ENCODE measurements at places on chromosomes 2 and 18.

DNA sequence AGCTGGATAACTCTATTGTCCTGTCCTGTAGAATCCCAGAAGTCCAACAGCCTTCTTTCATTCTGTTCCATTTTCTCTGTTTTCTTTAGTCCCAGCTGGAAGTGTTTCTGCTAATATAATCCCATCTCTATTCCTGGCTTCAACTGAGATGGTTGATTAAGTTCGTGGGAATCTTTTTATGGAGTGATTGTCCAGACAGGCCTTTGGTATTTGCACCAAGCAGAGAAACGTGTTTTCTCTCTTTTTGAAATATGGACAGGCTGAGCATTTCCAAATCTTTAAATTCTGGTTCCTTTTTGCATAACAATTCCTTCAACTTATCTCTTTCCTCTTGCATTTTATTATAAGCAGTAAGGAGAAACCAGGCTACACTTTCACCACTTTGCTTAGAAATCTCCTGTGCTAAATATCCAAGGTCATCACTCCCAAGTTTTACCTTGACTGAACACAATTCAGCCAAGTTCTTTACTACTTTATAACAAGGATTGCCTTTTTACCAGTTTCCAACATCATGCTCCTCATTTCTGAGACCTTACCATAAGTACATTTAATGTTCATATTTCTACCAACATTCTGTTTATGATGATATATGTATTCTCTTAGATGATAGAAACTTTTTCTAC lies 108.8 kb downstream of the ZFP36L2 start:
- H3K4me3 ChIP-seq = no peak overlapping the region
- H3K36me3 ChIP-seq = peaks cover 8% of the 10 kb centered on the region
- H3K27me3 ChIP-seq = peaks cover 4% of the 10 kb centered on the region
- peaks cover 44% of the 10 kb centered on the region for H3K4me1 ChIP-seq

DNA sequence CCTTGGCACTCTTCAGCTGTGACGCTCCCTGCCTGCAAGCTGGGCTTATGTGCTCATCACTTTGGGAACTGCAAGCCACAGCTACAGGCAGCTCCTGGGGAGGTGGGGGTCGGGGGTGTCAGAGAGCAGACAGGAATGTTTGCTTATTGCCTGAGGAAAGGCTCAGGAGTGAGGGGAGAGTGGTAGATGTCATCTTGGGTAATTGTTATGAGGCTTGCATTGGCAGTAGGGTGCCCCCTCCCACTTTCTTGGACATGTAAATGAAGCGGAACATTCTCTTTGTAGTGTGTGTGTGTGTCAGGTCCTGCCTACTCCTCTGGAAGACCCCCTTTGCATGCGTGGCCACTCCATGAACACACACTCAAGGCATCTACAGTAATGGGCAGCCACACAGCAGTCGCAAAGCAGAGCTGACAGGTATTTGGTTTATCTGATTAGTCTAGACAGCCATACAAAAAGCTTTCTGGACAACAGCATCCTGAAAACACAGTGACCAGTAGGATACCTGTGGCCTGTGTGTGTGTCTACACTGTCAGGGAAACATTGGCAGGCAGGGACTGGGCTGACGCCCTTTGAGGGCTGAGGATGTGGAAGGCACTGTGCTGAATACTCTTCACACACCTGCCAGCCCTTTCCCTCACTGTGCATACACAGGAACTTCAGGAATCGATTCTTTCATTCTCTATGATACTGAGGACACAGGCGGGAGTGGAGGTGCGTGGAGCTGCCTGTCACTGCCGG lies 17.1 kb upstream of the MC2R start:
- no peak overlapping the region for H3K27ac ChIP-seq
- no peaks in the 10 kb centered on the region for H3K4me1 ChIP-seq
- DNase-seq = no peak
- H3K36me3 ChIP-seq = no peaks in the 10 kb centered on the region
- no peak overlapping the region for H3K4me3 ChIP-seq

DNA sequence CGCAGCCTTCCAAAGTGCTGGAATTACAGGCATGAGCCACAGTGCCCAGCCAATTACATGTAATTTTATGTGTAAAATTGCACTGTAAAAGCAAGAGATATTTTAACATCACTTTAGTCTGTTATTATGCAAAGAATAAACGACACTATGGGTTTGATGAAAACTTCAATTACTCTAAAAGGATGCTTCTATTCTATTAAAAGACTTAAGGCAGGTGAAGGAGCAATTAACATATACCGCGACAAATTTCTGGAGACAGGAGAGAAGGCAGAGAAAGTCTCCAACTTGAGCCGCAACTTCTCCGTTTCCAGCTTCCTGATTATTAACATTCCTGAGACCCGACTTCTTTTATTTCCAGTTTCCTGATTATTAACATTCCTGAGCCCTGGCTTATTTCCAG lies 53.7 kb downstream of the FAM210A start:
- peaks cover 6% of the 10 kb centered on the region for H3K27me3 ChIP-seq
- H3K36me3 ChIP-seq = peaks cover 28% of the 10 kb centered on the region

GRCh38 chr2:141038341-141038740 lies 1092.5 kb downstream of the LRP1B start:
- no peaks in the 10 kb centered on the region for H3K4me1 ChIP-seq
- no peak overlapping the region for H3K27ac ChIP-seq
- H3K4me3 ChIP-seq = no peak overlapping the region
- H3K36me3 ChIP-seq = no peaks in the 10 kb centered on the region
- DNase-seq = no peak

- no peak overlapping the region for H3K4me3 ChIP-seq
- H3K4me1 ChIP-seq = no peaks in the 10 kb centered on the region
- H3K27ac ChIP-seq = no peak overlapping the region
- H3K36me3 ChIP-seq = no peaks in the 10 kb centered on the region
- DNase-seq = no peak
These were observed 60.9 kb downstream of the METTL4 start for GRCh38 chr18:2510416-2510815.

GRCh38 chr2:219445220-219445640 lies 10.6 kb downstream of the SPEG start:
- DNase-seq = no peak
- H3K36me3 ChIP-seq = peaks cover 8% of the 10 kb centered on the region
- no peak overlapping the region for H3K4me3 ChIP-seq
- peak overlapping the region; percentile 82 for H3K27ac ChIP-seq
- H3K27me3 ChIP-seq = peaks cover 19% of the 10 kb centered on the region
- peaks cover 26% of the 10 kb centered on the region for H3K4me1 ChIP-seq

DNA sequence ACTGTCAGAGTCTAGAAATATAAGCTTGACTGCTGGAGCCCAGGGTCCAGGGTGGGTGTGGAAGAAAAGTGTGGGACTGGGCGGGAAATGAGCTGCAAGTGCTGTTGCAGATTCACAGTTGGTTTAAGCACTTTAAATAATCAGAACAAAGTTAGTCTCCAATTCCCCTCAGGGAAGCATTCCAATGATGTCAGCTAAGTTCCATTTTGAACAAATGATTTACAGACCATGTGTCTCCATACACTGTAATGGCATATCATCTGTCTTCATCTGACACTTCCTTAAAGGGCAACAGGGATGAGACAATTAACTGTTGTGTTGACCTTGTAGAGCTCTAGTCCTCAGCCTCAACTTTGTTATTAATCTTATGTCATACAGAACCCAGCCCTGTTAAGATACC lies 31.5 kb upstream of the REG3A start:
- no peaks in the 10 kb centered on the region for H3K27me3 ChIP-seq
- no peak overlapping the region for H3K4me3 ChIP-seq
- no peak for DNase-seq
- no peak overlapping the region for H3K27ac ChIP-seq
- H3K4me1 ChIP-seq = no peaks in the 10 kb centered on the region
- H3K36me3 ChIP-seq = no peaks in the 10 kb centered on the region

DNA sequence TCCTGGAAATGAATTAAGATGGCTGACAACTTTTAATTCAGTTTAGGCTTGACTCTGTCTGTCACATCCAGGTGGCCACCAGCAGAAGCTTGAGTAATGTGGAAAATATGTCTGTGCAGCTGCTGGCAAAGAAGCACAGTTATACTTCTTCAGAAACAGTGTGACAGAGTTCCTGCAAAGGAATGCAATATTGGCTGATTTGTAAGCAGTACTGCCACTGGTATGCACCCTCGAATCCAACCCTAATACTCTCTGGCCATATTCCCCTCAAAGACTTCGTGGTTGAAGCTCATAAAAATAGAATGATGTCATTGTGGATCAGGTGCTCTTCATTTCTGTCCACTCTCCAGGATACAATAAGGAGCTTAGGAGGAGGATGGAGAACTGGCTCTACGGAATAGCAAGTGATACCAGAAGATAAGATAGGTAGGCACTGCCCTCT lies 86.2 kb downstream of the METTL8 start:
- no peaks in the 10 kb centered on the region for H3K36me3 ChIP-seq
- H3K27ac ChIP-seq = no peak overlapping the region
- H3K4me1 ChIP-seq = peaks cover 10% of the 10 kb centered on the region

DNA sequence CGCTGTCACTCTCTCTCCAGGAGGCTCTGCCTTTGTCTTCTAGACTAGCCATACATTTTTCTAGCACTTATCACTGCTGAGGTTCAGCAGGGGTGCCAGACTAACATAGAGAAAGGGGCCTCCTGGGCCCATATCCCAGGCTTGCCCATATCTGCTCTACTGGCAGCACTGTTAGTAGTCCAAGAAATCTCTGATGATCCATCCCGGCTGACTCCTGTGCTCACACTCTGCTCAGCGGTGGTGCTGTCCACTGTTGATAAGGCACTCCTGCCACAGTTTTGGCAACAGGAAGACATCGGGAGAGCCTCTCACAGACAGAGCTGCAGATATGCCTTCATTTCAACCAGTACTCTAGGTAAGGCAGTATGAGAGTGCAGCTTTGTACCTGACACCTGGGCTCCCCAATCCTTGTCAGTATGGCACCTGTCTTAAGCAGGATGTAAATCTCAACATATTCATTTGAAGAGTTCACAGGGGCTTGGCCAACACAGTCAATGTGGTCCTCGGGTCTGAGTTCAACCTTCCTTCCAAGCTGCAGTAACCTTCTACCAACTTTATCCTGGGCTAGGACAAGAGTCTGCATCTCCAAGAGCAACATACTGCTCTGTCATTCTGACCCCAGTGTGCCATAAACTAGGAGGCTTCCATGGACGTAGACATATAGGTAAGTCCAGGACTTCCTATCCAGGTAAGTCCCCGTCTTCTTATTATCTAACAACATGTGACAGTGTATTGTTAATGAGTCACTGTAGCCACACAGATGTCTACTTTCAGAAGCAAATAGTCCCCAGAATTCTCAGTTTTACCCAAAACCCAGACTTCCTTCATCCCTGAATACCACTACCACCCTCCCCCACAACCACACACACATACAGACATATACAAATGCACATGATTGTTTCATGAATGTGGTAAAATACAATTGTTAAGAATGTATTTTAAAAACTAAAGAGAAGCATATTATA lies 16.2 kb downstream of the KLF7 start:
- DNase-seq = no peak
- H3K4me3 ChIP-seq = peak overlapping the region; percentile 48
- H3K36me3 ChIP-seq = peaks cover 33% of the 10 kb centered on the region
- peaks cover 88% of the 10 kb centered on the region for H3K4me1 ChIP-seq
- peaks cover 6% of the 10 kb centered on the region for H3K27me3 ChIP-seq

- H3K27me3 ChIP-seq = peaks cover 2% of the 10 kb centered on the region
- H3K4me1 ChIP-seq = peaks cover 19% of the 10 kb centered on the region
- no peak for DNase-seq
- H3K27ac ChIP-seq = no peak overlapping the region
These were observed 4.0 kb upstream of the HNMT start for GRCh38 chr2:137960223-137960622.

- H3K4me3 ChIP-seq = no peak overlapping the region
- H3K27ac ChIP-seq = no peak overlapping the region
- no peaks in the 10 kb centered on the region for H3K27me3 ChIP-seq
- no peak for DNase-seq
- peaks cover 6% of the 10 kb centered on the region for H3K4me1 ChIP-seq
These were observed 153.4 kb downstream of the GPD2 start for GRCh38 chr2:156589381-156590079.

DNA sequence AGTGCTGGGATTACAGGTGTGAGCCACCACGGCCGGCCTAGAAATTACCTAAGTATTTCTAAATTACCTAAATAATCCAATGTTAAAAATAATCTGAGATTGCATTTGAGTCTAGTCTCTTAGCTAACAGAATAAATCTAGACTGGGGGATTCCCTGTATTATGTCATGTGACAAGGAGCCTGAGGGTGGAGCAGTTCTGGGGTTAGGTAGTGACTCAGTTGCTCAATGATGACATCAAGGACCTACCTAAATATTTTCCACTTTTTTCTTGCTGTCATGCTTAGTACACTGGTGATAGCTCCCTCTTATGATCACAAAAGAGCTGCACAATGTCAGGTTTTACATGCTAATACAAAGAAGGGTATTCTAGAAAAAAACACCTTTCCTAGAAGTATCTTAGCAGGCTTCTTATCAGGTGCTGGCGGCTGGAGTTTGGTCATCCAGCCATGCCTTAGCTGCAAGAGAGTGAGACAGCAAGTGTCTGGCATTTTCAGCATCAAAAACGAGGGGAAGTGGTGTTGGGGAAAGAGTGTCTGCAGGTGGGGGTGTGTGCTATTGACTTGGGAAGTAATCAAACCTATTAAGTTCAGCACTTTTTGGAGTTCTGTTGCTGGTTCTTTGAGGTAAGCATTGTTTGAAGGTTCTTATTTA lies 17.5 kb upstream of the CEP192 start:
- H3K27me3 ChIP-seq = peaks cover 6% of the 10 kb centered on the region
- H3K4me3 ChIP-seq = no peak overlapping the region
- no peaks in the 10 kb centered on the region for H3K4me1 ChIP-seq
- no peak for DNase-seq
- no peak overlapping the region for H3K27ac ChIP-seq
- peaks cover 42% of the 10 kb centered on the region for H3K36me3 ChIP-seq

- no peaks in the 10 kb centered on the region for H3K4me1 ChIP-seq
- peaks cover 49% of the 10 kb centered on the region for H3K36me3 ChIP-seq
- H3K27me3 ChIP-seq = peaks cover 3% of the 10 kb centered on the region
- no peak for DNase-seq
These were observed 63.3 kb downstream of the LPIN1 start for GRCh38 chr2:11809586-11810236.

- peak overlapping the region; percentile 98 for H3K4me3 ChIP-seq
- peaks cover 9% of the 10 kb centered on the region for H3K27me3 ChIP-seq
- DNase-seq = no peak
- peaks cover 56% of the 10 kb centered on the region for H3K4me1 ChIP-seq
These were observed 1.2 kb downstream of the FN1 start for GRCh38 chr2:215434447-215435279.

GRCh38 chr2:19504400-19505198 lies 146.2 kb upstream of the OSR1 start:
- peaks cover 10% of the 10 kb centered on the region for H3K4me1 ChIP-seq
- no peaks in the 10 kb centered on the region for H3K27me3 ChIP-seq

GRCh38 chr18:74081966-74082741 lies 65.5 kb downstream of the FBXO15 start:
- peak; percentile 68 for DNase-seq
- H3K27me3 ChIP-seq = peaks cover 2% of the 10 kb centered on the region
- H3K36me3 ChIP-seq = no peaks in the 10 kb centered on the region
- no peak overlapping the region for H3K4me3 ChIP-seq
- H3K27ac ChIP-seq = no peak overlapping the region
